Retinal pigment epithelial cell (primary cell): ENCODE measurements at places on chromosomes 3 and 15.

DNA sequence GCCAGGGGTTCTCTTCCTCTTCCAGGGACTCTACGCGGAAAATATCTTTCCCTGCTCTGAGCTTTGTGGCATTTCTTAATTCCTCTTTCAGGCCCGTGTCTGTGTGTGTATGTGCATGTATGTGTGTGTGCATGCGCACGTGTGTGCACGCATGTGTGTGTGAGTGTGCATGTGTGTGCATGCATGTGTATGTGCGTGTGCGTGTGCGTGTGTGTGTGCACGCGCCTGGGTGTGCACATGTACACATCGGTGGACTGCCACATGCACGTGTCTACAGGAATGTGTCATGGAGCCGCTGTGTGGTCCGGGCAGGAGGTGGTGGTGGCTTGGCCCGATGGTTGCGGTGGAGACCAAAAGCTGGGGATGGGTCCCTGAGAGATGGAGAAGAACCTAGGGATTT, 133.0 kb downstream of the FBLN2 start:
- no peak for DNase-seq

GRCh38 chr15:59303136-59303535, 69.5 kb downstream of the MYO1E start:
- DNase-seq, result no peak

GRCh38 chr3:59873576-59874230, 823.9 kb upstream of the CFAP20DC start:
- DNase-seq, result no peak

DNA sequence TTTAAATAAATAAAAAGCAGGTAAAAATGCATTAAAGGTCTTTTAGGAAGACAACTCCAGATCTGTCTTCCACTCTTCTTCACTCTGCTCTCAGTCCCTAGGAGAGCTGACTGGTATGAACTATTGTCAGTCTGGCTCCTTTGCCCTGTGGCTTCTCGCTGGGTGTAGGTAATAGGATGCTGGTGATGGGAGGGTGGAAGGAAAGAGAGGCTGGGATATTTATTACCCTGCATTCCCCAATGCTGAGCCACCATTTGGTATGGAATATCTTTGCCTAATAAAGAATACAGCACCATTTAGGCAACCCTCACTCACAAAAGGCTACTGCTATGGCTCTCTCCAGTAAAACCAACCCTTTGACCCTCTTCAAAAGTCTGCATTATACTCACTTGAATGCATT, 326.9 kb downstream of the CNTN3 start:
- DNase-seq, result no peak

GRCh38 chr3:141150931-141151330, 80.7 kb upstream of the PXYLP1 start:
- DNase-seq, result no peak

- DNase-seq, result peak; percentile 72
Observed at GRCh38 chr15:40793216-40793989, 13.5 kb upstream of the ZFYVE19 start.

- no peak for DNase-seq
Observed at GRCh38 chr3:16134173-16134928, 40.1 kb upstream of the GALNT15 start.
